Activated T-helper 1 cell treated with anti-CD3 and anti-CD28 coated beads, Interleukin-2, amount 50 U/mL, for 16 hours (primary cell): ENCODE measurements at places on chromosomes 16 and 17.

DNA sequence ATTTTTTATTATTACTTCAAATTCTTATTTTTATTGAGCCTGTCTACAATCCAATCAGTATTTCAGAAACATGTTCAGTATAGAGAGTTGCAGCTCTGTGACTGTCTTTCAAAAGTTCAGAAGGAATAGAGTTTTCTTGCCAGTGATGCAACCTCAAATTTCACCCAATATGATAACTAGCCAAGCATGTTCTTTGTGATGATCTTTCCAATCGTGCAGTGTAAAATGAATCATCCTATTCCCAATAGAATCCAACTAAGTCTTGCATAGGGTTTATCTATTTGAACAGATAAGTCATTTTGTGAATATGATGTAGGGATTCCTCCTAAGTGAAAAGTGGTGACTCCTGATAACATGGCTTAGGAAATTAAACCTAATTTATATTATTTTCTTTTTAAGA lies 937.8 kb downstream of the KCNJ2 start:
- DNase-seq: no peak

DNA sequence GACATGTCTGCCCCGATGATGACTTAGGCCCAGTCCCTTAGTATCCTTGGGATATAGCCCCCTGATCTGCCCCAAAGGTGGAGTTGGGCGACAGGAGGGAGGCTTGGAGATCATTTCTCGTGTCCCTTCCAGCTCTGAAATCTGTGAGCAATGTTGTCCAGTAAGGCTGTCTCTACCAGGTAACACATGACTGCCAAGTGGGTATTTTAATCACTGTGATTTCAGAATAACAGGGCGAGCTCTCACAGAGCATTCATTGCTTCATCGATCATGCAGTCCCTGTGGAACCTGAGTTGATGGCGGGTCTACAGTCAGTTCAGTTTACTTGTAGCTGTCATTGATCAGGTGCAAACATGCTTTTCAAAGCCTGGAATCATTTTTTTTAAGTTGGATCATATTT lies 39.2 kb downstream of the KSR1 start:
- DNase-seq: no peak

DNA sequence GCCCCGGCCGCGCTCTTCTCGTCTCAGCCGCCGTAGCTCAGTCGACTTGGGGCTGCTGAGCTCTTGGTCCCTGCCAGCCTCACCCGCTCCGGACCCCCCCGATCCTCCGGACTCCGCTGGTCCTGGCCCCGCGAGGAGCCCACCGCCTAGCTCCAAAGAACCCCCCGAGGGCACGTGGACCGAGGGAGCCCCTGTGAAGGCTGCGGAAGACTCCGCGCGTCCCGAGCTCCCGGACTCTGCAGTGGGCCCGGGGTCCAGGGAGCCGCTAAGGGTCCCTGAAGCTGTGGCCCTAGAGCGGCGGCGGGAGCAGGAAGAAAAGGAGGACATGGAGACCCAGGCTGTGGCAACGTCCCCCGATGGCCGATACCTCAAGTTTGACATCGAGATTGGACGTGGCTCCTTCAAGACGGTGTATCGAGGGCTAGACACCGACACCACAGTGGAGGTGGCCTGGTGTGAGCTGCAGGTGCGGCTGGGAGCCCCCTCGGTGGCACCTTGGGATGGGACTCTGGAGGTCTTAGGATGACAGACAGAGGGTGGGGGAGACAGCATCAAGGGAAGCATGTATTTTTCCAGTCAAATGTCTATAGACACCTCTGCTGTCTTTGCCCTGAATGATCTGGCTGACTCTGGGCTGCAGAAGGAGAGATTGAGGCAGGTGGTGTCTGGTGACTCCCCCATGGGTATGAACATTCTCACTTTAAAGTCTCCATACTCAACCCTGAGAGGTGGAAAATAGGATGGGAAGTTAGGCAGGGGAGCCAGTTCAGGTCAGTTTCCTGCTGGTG lies 635 bp downstream of the WNK4 start:
- no peak for DNase-seq

GRCh38 chr17:58421711-58422110 lies 4.4 kb upstream of the RNF43 start:
- no peak for DNase-seq

GRCh38 chr17:64382061-64382583 lies 8.5 kb downstream of the PECAM1 start:
- DNase-seq: no peak

DNA sequence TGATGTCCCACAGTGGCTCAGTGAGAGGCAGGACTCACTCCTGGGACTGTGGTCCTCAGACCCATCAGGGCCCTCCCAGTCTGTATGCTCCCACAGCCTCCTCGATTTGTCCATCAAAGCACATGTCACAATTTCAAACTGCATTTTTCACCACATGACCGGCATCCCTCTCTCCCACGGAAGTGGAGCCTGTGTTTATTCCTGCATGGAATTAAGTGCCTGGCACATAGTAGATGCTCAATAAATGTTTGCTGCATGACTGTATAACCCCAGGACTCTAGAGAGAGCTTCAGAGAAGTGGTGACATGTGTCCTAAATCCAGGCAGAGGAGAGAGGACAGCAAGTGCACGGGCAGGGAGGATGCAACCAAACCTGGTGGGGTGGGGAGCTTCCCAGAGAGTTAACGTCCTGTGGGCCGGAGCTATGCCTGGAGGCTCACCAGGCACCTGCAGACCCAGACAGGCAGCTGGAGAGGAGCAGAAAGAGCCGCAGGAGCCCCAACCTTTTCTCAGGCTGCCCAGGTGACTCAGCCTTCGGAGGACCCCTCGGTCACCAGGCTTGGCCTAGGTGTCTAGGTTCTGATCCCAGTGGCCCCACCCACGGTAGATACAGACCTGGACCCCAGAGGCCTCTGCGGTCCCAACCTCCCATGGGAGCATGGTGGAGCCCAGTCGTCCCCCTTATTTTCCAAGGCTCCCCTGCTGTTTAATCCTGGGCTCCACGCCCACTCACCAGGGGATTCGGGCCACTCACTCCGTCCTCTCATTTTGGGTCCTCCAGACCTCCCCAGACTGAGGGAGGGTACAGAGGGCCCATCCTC lies 5.8 kb downstream of the CDH5 start:
- DNase-seq: no peak

GRCh38 chr17:49890852-49891251 lies 43.0 kb upstream of the TAC4 start:
- DNase-seq: no peak

GRCh38 chr17:74987909-74988711 lies 678 bp downstream of the CDR2L start:
- no peak for DNase-seq

DNA sequence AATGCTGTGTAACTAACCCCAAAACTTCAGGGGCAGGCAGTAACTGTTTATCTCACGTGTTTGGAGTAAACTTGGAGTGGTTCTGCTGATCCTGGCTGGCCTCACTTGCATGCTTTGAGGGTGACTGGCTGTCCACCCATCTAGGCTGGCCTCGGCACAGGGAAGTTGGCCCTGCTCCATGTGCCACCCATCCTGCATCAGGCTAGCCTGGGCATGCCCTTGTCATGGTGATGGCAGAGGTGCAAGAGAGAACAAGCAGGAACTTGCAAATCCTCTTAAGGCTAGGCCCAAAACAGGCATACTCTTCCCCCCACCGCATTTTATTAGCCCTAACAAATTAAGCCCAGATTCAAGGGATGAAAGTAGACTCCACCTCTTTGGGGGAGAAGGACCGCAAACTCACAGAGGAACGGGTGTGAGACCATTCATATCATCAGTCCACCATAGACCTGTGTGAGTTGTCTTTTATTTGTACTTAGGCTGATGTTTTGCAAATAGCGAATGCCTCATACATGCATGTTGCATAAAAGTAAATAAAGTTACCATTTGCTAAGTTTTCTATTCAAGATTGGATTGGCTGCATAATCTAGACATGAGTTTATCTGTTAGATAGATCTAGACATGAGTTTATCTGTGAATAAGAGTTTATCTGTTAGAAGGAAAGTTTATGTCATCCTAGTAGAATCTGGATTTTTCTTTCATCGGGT lies 221.0 kb downstream of the CCDC182 start:
- no peak for DNase-seq

DNA sequence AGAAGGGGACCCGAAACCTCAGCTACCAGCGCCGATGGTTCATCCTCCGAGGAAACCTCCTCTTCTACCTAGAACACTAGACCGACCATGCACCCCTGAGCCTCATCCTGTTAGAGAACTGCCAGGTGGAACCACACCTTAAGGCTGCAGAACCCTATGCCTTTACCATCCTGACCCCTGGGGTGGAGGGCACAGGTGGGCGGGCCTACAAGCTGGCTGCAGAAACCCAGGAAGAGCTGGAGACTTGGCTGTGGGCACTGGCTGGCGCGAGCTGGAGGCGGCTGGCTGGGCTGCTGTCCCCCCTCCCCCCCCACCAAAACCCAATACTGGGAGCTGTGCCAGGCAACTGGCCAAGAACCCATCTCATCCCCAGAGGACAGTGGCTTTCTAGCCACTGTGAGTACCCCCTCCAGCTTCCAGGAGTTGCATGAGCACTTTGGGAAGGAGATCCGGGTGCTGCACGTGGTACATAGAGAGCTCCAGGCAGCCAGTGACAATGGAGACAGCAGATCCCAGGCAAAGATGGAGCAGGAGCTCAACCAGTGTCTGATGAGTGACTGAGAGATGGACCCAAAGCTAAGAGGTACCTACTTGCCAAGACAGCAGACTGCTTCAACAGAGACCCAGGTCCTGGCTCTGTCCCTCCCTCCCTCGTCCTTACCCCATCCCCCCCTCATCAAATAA lies 1.4 kb upstream of the CD2BP2 start:
- DNase-seq: no peak

DNA sequence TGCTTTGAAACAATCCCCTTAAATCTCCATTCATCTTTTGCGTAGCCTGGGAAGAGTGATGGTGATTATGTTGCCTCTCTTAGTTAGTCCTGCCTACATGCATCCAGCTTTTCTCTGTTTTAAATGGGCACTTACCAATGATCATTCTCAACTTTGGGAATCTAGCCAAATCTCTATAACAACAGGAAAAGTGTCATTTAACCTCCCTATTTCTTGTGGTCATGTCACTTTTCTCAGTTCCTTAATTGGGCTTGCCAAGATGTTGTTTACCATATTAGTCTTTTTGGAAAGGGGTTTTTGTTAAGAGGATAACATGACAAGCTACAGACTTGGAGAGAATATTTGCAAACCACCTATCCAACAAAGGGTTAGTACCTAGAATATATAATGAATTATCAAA lies 15.6 kb upstream of the CLEC10A start:
- no peak for DNase-seq

DNA sequence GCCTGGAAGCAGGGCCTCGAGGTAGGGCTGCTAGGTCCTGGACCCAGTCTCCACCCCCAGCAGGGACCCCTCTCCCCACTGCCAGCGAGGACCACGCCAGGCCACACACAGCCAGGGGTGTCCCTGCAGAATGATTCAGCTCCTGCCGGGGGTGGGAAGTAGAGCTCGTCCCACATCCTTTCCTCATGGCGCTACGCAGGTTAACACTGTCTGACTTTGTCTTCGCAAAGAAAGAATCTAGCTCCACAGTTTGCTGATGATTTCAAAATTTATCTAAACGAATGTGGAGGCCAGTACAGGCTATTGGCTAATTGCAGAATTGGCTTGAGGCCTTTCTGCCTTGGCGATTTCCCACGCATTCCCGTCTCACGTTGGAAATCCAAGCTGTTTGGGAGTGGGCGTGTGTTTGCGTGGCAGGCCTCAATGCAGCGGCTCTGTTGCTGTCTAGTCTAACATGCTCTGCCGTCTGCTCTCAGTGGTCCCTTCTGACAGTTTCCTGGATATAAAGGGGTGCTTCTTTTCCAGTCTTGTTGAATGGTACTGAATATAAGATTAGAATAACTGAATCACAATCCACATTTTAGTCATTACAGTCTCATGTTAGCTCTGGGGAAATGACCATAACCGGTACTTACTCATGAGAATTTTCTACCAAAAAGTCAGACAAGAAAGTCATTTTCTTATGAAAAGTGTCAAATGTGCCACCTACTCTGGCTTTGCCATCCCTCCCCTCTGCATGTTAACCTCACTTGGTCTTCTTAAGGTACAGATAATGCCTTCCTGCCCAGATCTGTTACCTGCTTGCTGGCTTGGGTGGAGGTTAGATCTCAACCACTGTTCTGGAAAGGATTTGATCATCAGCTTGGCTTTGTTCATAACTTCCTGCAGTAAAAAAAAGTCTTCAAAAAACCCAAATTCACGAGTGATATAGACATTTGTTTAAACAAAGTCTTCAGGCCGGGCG lies 252.4 kb downstream of the NTN1 start:
- DNase-seq: no peak

- DNase-seq: no peak
Measured at GRCh38 chr16:52069866-52070265, 477.1 kb downstream of the TOX3 start.

DNA sequence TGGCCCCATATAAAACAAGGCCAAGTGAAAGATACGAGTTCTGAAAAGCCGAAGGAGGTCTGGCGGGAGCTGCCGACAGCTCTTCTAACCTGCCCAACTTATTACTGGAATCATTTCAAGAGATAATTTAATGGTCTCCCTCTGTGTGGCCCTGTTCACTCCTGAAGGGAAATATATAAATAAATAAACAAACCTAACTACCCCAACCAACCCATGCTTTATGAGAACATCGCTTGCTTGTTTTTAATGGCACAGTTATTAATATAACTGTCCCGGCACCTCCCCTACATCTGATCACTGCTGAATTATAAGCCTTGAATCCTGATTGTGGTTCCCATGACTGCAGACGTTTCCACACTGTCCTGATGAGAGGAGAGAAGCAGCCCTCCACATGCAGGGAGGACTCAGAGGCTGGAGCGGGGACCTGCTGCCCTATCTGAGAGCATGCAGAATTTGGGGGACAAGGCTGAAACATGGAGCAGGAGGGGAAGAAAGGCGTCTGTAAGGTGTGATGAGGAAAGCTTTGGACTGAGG lies 22.2 kb downstream of the CDK5RAP3 start:
- no peak for DNase-seq

- no peak for DNase-seq
Measured at GRCh38 chr17:37106049-37106448, 157.3 kb downstream of the AATF start.

DNA sequence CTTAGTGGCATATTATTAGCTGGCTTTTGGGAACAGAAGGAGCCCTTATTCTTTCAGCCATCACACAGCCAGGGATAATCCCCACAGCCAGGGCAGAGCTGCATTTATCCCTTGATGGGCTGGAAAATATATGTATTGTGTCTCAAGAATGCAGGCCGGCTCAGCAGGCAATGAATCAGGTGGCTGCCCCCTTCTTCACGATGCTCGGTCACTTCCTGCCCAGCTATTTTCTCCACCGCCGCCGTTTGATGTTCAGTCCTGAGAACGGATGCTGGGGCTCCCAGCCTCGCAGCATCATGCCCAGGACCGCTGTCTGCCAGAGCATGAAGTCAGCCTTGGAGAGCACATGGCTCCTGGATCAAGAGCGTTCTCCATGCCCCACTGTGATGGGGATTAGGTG lies 4.3 kb upstream of the MYH3 start:
- no peak for DNase-seq

GRCh38 chr16:16073891-16074881 lies 124.8 kb downstream of the ABCC1 start:
- DNase-seq: no peak

- DNase-seq: no peak
Measured at GRCh38 chr16:80852261-80852872, 48.0 kb upstream of the CDYL2 start.
